ENCODE measurements at places on chromosomes 4 and X. TPM values are rescaled to one million over a fixed set of nuclear protein-coding genes. Genes with fewer than 3 reads are reported as not detected.

- peaks cover 4% of the 10 kb centered on the region for H3K27me3 ChIP-seq
- DNase-seq = no peak
- H3K36me3 ChIP-seq = no peaks in the 10 kb centered on the region
- no peak overlapping the region for H3K27ac ChIP-seq
- no peak overlapping the region for H3K4me3 ChIP-seq
Measured at GRCh38 chr4:41718907-41719306, 29.6 kb downstream of the PHOX2B start.

DNA sequence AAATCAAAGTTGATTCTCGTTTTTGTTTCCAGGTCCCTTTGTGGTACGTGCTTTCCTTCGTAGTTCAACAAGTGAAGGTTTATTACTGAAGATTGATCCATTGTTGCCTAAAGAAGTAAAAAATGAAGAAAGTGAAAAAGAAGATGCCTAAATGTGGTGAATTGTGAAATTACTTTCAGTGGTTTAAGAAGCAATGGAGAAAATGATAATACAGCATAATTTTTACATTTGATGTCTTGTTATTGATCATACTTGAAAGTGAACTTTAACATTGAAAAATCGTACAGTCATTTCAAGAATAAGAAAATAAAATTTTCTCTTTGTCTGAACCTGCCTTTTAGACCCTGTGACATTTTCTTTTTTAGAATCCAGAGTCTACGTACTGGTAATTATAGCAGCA, 89.8 kb downstream of the MRPL1 start:
- no peak overlapping the region for H3K27ac ChIP-seq
- no peak overlapping the region for H3K4me3 ChIP-seq
- DNase-seq = no peak
- peaks cover 3% of the 10 kb centered on the region for H3K4me1 ChIP-seq
- H3K27me3 ChIP-seq = no peaks in the 10 kb centered on the region
- peaks cover 30% of the 10 kb centered on the region for H3K36me3 ChIP-seq

- no peak overlapping the region for H3K27ac ChIP-seq
- DNase-seq = no peak
- H3K36me3 ChIP-seq = no peaks in the 10 kb centered on the region
- H3K4me3 ChIP-seq = no peak overlapping the region
Measured at GRCh38 chr4:125266901-125267604, 47.7 kb upstream of the FAT4 start.

Gene KLHL4
- not detected for total RNA-seq

GRCh38 chrX:106454991-106455390, 156.8 kb upstream of the RADX start:
- H3K4me1 ChIP-seq = no peaks in the 10 kb centered on the region
- no peak overlapping the region for H3K27ac ChIP-seq
- DNase-seq = no peak
- no peaks in the 10 kb centered on the region for H3K36me3 ChIP-seq

GRCh38 chrX:39586359-39586758, 511.4 kb downstream of the BCOR start:
- H3K4me1 ChIP-seq = no peaks in the 10 kb centered on the region
- no peaks in the 10 kb centered on the region for H3K36me3 ChIP-seq
- H3K27ac ChIP-seq = no peak overlapping the region
- no peak for DNase-seq

GRCh38 chr4:56085275-56085674, 136.5 kb downstream of the CEP135 start:
- H3K4me1 ChIP-seq = no peaks in the 10 kb centered on the region
- H3K27ac ChIP-seq = no peak overlapping the region
- no peaks in the 10 kb centered on the region for H3K27me3 ChIP-seq

Gene CYTL1
- total RNA-seq = not detected
